H4 (cell line): ENCODE measurements at places on chromosomes 16 and 17. TPM values are rescaled to one million over a fixed set of nuclear protein-coding genes. Genes with fewer than 3 reads are reported as not detected.
A peak's percentile ranks its signal among the peaks of the same experiment; 100 is the strongest.

GRCh38 chr17:70137451-70138230, 31.7 kb upstream of the KCNJ2 start:
- DNase-seq, result peak; percentile 89

GRCh38 chr17:49980703-49981197, 11.8 kb downstream of the DLX4 start:
- DNase-seq, result no peak

DNA sequence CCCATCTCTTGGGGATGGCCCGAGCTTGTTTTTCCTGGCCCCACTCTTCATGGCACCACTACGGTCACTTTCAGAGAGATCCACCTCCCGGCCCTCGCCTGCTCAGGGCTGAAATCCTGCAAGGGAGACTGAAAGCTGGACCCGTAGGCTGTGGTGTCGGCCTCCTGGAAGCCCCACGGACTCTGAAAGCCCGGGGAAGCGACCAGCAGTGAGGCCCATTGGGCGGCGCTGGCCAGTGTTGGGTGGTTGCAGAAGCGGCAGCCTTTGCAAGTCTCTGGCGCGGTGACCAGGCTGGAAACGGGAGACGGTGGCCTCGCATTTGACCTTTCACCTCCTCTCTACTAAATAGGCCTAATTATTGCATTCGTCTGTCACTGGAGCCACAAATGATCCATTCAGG, 186.0 kb upstream of the FOXF1 start:
- no peak for DNase-seq

- no peak for DNase-seq
Measured at GRCh38 chr17:40611840-40612474, 35.7 kb downstream of the SMARCE1 start.

DNA sequence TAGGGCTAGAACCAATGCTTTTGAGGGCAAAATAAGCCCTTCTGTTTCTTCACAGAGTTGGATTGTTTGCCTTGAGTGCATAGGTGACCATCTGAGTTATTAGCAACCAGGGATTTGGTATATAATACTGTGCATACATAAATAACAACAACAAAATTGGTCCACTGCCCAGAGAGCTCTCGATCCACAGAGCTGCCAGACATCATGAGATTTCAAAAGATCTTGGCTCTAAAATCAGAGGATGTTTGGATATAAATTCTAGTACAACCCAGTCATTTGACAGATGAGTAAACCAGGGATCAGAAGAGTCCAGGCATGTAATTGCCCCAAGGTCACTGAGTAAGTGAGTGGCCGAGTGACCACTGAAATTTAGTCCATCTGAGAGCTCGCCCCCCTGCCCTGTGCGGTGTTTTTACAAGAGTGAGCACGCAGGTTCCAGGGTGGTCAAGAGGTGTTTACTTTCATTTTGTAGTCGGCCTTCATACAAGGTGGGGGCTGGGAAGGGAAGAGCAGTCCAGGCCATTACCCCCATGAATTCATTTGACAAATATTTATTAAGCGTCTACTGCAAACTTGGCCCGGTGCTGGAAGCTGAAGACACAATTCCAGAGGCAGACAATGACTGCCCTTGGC, 1.8 kb upstream of the MT2A start:
- peak; percentile 65 for DNase-seq

DNA sequence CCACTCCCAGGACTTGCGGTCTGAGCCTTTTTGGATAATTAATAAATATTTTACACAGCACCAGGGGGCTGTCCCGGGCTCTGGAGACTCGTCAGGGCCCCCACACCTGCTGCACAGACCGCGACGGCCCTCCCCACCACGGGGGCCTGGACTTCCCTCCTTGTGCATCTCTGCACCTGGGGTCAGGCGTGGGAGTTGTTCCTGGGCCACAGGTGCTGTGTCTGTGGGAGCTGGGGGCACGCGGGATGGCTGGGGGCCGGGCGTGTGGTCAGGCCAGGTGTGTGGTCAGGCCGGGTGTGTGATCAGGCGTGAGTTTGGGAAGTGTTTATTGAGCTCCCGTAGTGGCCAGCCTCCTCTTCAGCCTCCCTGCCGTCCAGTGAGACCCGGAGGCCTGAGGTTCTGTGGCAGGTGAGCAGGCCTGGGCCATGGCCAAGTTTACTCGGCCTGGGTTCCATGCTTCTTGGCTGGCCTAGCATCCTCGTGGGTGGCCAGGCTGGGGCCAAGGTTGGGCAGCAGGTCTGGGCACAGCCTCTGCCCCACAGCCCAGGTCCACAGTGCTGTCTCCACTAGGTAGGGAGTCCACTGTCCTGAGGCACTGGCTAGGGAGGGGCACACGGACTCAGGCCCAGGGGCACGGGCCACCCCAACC, 1.9 kb upstream of the STUB1 start:
- DNase-seq, result no peak

DNA sequence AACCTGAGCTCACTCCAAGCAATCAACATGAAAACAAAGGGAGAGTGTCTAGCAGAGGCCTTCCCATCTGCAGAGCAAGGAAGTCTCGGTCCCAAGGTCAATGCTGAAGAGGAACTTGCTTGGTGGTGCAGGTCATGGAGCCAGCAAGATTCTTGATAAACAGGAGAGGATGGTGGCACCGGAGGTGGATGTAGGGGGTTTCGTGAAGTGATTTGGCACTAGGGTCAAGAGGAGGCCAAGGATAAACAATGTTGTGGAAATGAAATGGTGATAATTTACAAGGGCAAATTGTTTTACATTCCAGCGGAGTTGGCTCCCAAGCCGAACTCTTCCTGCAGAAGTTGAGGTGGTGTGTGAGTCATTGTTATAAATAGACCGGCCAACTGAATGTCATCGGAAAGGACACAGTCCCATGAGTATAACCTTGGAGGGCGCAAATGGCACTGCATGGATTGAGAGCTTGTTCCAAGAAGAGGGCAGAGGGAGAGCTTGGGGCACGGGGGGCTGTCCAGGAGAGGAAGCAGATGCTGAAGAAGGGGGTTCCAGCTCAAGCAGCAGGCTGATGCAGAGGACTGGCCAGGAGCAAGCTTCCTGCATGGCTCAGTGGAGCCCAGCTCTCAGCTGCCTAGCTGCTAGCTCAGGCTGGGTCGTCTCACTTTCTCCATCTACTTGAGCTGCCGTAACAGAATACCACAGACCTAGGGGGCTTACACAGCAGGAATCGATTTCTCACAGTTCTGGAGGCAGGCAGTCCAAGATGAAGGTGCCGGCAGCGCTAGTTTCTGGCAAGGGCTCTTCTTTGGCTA, 136.6 kb downstream of the COPRS start:
- peak; percentile 87 for DNase-seq

The ZG16 gene
- total RNA-seq, result not detected in 2 replicates

- peak; percentile 92 for DNase-seq
Measured at GRCh38 chr17:80789356-80789902, 202.2 kb upstream of the CHMP6 start.

DNA sequence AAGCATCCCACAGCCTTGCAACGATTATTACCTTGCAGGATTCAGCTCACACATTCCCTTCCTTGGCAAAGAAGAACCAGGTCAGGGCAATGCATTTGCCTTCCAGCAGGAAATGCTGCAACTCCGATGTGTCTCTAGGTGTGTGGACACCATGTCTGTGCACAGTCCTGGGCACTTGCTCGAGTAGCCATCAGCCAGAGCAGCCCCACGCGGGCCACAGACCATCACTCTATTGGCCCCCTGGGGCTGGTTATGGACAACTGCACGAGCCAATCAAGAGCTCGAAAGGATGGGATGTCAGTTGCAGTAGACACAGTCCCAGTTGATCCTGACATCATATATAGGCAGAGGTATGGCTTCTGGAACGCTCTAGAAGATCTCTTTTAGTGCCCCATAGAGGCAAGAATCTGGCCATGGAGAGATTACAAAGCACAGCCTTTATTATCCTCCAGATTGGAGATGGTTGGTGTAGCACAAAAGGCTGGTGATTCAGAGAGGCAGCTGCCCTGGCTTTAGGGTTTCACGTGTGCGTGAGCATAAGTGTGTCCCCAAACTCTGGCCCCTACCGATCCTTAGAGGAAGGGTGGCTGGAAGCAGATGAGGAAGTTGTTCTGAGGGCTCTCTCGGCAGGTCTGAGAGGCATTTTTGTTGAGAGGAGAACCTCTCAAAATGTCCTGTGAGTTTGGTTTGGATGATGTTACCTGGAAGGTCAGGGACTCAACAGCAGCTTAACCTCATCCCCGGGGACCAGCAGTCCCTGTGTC, 403.8 kb downstream of the SEC14L1 start:
- no peak for DNase-seq

DNA sequence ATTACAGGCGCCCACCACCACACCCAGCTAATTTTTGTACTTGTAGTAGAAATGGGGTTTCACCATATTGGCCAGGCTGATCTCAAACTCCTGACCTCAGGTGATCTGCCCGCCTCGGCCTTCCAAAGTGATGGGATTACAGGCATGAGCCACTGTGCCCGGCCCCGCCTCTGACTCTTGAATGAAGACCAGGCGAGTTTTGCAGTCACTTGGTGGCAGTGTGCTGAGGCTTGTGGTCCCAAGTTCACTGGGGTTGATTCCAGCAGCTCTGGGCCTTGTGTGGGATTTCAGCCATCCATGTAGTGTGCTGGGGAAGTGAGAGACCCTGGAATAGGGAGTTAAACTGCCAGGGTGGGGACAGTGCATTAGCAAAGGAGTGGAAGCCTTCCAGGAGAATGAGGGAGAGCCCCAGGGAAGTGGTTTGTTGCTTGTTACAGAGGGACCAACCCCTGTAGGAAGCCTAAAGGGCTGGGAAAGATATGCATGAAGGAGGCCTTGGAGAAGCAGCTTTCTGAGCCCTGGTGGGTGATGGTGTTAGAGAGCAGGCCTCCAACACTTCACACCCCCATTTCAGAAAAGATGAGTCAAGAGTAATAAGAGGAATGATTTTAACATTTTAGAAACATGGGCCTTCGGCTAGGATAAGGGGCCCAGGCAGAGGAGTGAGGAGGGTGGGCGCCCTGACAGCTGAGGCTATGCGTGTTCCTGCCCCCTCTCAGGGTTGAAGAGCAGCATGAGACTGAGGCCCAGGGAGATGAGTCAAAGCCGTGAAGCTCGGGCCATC, 14.5 kb downstream of the PSKH1 start:
- DNase-seq, result no peak

GRCh38 chr16:2776500-2777139, 460 bp downstream of the ELOB start:
- DNase-seq, result no peak

DNA sequence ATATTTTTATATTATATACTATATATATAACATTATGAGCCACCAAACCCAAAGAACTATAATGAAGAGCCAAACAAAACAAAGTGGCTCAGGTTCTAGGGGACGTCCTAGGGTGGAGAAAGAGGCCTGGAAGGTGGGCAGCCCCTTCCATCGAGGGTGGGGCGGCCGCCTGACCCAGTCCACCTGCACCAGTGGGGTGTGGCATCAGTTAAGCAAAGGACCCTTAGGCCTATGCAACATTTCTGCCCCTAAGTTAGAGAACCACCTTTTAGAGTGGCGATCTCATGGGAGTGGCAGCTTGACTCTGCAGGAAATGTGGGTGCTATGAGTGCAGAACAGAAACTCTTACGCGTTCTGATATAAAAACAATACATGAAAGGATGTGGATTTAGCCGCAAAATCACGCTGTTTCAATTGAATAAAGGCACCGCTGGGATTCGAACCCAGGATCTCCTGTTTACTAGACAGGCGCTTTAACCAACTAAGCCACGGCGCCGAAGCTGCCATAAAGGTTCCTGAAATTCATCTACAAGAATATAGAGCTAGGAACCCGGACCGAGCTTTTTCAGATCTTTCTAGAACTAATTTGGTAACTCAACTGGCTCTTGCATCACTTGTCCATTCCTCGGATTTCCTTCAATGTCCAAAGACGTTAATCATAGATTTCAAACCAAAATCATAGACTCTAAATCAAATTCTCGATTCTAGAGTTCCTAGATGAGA, 15.6 kb upstream of the AURKB start:
- DNase-seq, result peak; percentile 64

The TP53TG3D gene
- total RNA-seq, result 0.25 TPM in 1 of 2 replicates, not detected in the other

The CD79B gene
- 1.1 TPM in 1 of 2 replicates, not detected in the other for total RNA-seq

The REXO5 gene
- 4.2 and 6.9 TPM in 2 replicates for total RNA-seq

DNA sequence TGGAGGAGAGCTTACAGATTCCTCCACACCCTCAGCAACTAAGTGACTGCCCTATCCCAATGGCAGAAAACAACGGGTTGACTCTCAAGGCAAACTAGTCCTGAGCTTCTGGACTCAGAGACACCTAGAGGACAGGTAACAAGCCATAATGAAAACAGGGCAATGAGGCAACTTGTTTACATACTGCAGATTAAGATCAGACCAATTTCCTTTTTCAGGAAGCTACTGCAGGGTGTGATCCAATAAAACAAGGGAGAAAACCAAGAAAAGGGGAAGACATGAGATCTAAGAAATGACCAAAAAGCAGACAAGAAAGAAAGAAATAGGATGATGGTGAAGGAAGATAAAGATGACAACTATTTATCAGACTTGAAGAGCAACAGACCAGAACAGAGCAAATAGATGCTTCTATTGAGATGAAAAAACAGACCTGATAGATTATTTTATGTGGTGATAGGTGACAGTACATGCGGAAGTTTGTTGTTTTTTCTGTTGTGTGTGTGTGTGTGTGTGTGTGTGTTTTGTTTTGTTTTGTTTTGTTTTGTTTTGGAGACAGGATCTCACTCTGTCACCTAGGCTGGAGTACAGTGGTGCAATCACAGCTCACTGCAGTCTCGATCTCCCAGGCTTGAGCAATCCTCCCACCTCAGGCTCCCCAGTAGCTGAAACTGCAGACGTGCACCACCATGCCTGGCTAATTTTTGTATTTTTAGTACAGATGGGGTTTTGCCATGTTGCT, 120.7 kb downstream of the GAS7 start:
- no peak for DNase-seq

The PTGES3L gene
- total RNA-seq, result 0.19 TPM in 1 of 2 replicates, not detected in the other

The ZP2 gene
- total RNA-seq, result not detected in 2 replicates

DNA sequence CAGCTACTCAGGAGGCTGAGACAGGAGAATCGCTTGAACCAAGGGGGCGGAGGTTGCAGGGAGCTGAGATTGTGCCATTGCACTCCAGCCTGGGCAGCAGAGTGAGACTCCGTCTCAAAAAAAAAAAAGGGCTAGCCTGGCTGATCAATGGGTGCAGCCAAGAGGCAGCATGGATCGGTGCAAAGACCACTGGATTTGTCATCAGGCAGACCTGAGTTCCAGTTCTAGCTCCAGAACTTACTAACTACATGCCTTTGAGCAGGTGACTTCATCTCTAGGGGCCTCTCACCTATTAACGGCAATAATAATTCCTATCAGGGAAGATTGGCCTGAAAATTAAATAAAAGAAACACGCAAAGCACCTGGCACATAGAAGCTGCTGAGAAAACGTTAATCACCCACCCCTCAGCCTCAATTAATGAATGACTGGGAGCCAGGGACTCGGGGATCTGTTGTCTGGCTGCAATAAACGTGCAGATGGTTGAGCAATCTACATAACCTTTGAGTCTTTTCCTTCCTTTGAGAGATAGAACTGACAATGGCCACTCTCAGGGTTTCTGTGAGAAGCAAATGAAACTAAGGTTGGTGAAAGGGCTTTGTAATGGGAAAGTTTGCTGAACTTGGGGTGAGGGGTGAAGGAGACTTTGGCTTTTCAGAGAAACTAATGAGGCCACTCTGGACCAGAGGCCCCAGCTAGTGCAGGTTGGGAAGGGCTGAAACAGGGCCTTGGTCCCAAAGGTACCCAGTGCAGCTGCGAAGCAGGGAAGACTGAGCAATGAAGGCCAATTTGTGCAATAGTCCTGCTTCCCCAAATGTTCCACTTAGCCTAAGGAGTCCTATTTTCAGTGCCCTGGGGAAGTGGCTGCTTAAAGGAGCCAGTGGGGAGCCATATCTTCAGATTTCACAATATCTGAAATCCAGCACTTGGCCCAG, 7.6 kb downstream of the SEZ6L2 start:
- DNase-seq, result no peak
